ENCODE measurements at places on chromosomes 11 and 22. TPM values are rescaled to one million over a fixed set of nuclear protein-coding genes. Genes with fewer than 3 reads are reported as not detected.
A peak's percentile ranks its signal among the peaks of the same experiment; 100 is the strongest.

The OR5A1 gene
- not detected for total RNA-seq

DNA sequence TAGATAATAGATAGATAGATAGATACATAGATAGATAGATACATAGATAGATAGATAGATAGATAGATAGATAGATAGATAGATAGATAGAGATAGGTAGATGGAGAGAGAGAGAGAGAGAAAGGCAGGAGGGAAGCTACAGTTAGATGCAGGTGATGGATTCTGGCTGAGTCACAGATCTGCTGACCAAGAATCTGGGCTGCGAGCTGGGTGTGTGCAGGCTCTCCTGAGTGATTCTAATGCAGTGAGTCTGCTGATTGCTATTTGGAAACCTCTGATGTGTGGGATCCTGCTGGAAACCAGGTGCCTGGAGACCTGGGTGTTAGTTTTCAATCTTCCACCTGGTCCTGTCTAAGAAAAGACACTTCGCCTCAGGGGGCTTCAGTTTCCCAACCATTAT is 1441.8 kb downstream of the TBC1D22A start:
- no peak for DNase-seq

The DRD4 gene
- total RNA-seq: 1.3 TPM

The ZW10 gene
- total RNA-seq: 9.1 TPM

The GPR83 gene
- total RNA-seq: 0.08 TPM

The ALDH3B2 gene
- total RNA-seq: not detected

DNA sequence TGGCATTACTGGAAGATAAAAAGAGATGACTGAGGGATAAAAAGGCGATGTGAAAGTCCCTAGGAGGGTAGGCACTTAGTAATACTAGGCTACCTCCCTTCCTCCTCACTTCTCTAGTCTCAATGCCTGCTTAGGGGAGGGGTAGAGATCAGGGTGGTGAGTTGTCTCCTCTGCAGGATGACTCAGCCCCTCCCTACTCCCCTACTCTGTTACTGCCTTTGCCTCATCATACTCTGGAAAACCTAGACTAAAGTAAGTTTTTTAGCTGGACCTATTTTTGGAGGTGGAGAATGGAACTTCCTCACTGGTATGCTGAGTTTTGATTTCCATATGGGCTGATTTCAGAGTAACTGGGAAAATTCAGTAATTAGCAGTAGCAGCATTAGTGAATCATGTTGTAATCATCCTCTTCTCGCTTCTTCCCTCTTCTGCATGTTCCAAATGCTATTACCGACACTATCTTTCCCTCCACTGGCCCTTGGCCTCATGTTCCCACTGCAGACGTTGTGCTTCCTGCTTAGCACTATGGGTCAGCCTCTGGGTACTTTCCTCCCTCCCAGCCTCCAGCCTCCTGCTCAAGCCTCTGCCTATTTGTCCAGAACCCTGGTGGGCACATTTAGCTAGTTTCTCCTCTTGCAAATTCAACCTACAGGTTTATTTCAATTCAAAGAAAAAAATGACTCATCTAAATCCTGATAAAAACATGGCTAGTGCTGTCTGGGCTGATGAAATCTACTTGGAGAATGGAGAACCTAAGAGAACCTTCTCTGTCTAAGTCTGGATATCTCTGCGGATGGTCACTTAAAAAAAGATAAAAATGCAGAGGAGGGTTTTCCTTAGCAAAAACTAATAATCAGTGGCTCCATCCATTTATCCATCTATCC is 281.7 kb downstream of the ST3GAL4 start:
- DNase-seq: no peak

The SCN2B gene
- total RNA-seq: 0.06 TPM

The SYT13 gene
- total RNA-seq: 23.0 TPM

DNA sequence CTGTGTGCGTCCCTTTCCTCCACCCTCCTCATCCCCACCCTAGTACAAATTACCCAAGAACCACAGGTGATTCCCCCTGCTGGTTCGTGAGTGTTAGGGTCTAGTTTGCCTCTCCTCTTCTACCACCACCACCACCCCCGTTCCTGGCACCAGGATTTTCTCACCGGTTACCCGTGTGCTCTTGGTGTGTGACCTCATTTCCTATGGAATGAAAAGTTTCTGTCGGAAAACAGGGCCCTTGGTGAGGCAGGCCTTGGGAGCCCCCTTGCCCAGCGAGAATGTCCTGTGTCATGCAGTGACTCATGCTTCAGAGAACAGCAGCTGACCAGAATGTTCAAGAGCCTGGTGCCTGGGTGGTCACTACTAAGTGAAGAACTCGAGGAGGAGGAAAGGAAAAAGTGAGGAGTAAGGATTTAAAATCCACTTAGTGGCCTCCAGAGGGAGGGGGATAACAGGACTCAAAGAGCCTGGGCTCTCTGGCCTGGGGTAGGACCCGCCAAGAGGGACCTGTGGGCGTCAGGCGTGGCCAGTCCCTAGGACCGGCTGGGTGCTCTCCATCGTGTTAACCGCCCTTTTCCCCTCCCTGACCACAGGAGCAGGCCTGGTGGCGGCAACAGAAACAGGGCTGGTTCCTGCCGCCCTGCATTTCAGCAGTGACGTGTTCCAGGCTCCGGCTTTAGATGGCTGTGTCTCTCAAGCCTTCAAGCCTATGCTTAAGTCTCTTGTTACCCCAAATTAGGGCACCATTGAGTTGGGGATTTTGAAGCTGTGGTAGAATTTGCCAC is 30.2 kb downstream of the C22orf31 start:
- DNase-seq: peak; percentile 65

DNA sequence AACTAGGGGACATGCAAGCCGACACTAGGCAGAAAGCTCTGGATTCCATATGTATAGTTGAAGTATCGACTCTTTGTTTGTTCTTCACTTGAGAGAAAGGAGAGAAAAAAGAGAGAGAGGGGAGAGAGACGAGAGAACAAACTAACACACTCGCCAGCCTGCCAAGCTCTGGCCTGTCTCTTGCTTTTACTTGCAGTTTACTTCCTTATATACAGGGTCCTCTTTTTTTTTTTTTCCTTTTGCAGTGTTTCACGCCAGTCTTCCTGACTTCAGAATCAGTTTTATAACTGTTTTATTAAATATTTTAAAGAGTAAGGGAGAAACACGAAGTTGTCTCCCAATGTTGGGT is 19.9 kb downstream of the TEAD1 start:
- no peak for DNase-seq

- DNase-seq: no peak
Observed at GRCh38 chr11:86142170-86142569, 73.3 kb upstream of the PICALM start.

The SLC37A2 gene
- 6.3 TPM for total RNA-seq

The SWAP70 gene
- total RNA-seq: 15.7 TPM
